ENCODE measurements at places on chromosomes 2 and 18.

GRCh38 chr18:48133671-48134251, 203.3 kb upstream of the SMAD2 start:
- DNase-seq, result no peak

DNA sequence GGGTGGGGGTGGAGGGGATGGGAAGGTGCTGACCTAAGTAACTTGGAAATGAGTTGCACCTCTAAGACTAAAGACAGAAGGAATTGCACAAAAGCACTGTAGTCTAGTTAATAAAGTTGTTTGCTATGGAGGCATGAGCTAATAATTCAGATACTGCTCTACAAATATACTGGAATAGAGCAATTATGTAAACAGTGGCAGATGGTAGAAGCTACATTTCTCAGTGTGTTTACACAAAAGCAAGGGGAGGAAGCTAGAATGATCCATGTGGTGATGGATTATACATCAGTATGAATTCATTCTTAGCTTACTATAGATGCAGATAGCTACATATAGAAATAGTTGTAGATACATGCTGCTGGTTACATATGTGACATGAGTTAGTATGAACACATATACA, 27.6 kb upstream of the UBE2F start:
- DNase-seq, result no peak

DNA sequence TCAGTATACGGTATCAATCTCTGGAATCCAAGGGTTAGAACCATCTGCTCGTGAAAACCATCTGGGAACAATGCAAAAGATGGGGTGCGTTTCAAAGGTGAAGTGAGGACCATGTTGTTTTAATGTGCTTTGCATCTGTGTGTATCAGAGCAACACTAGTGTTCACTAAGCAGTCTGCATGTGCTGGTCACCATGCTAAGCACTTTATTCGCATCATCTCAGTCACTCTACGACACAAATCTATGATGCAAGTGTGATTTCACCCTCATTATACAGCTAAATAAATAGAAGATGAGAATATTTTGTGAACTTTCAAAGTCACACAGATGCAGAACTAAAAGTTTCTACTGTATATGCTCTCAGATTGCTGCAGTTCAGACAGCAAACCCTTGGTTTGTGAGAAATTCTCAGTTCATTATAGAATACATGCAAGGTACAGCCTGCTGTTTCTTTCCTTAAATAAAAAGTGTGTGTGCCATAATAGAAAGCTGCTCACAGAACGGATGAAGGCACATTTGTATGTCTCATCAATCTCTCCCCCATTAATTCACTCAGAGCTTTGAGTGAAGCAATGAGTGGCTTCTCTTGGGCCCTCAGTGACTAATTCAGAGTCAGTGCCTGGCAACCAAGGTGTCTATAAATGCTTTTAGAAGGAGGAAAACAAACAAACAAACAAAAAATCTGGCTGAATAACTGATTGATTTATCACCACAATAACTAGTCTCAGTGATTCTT, 652.8 kb upstream of the SOX11 start:
- DNase-seq, result no peak

DNA sequence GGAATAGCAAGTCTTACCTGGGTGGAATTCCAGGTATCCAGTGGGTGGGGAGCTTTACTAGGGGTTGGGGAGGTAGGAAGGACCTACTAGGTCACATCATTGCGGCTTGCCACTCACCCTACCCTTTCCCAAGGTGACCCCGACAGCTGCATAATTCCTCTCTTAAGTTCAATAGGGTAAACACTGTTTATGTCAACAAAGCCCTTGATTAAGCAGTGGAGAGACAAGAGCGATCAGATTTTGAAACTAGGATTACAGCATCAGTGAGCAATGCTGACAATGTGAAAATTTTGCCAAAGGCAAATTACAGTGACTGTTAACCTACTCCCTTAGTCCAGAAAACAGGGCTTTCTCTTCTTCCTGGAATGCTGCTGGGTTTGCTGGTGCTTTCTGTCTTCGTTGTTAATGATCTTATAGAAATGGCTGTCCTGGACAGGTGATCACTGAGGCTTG, 14.5 kb downstream of the SLC19A3 start:
- DNase-seq, result no peak

- DNase-seq, result no peak
These were observed 2.7 kb downstream of the HRH4 start for GRCh38 chr18:24462838-24463775.

DNA sequence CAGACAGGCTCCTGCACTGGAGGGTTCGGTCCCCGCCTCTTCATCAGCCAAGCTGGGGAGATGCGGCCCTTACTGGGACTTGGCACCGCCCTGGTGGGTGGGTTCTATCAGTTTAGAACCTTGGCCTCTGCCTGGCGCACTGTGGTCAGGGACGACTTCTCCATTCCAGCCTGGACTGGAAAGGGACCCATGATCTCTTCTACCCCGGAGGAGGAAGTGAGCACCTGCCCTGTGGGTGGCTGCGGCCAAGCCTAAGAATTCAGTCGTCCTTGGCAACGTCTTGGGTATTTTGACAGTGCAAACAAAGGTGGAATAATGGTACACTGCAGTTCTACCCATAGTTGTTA, 106.9 kb upstream of the CD302 start:
- no peak for DNase-seq

GRCh38 chr2:188976545-188977268, 2.5 kb downstream of the COL3A1 start:
- no peak for DNase-seq

DNA sequence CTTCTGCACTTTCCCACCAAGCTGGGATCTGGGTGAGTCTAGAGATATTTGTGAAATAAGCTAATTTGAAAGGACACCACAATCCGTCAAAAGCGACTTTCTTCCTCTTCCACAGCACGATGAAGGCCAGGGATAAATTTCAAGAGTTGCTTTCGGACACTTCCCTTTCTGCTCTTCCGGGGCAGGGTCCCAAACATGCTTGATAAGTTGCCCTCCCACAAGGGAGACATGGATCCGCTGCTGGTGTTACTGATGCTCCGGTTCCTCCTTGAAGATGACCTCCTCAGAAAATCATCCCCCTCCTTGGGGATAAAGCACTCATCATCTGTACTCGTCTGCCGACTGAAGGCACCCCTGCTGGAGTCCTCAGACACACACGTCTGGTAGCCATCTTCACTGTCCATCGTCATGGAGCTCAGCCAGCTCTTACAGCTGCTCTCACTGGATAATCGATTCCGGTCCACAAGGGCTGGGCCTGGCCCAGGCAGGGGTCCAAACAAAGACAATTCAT, 28.2 kb downstream of the CYTIP start:
- DNase-seq, result no peak

- no peak for DNase-seq
These were observed 43.8 kb downstream of the STAT1 start for GRCh38 chr2:190970160-190970559.

DNA sequence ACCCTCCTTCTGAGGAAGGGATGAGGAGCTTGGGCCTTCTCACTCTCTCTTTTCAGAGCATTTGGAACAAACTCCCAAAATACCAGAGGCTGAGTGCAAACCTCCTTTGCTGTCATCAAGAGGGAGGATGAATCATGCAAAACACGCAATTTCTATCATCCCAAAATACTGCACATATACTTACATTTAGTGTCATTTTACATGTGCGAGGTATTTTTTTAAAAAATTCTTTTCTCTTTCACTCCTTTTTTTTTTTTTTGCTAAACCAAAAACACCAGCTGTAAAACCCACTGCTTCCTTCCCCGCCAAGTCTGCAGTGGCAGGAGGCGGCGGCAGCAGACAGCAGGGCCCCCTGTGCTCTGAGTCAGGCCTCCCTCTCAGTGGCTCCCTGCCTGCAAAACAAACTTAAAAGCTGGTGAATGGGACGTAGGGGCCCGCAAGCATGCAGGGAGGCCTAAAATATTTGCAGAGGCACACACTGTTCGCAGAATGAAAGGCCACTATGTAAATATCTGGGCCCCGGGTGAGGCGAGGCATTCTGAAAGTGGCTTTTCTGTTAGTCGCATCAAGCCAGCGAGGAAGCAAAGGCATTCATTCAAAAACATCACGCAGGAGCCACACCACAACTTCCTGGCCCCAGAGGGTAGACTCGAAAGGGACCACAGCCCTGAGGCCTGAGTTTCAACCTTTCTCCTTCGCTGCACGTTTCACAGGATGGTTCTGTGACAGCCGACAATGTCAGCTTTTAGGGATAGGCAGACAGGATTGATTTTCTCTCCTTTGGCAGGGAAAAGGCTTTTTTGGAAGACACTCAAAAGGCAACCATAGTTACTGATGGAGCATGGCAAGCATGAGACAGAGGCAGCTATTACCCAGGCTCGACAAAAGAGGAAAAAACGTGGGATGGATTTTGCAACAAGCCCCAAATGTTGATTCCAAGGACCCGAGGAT, 73.4 kb downstream of the ACTR2 start:
- DNase-seq, result peak; percentile 42

DNA sequence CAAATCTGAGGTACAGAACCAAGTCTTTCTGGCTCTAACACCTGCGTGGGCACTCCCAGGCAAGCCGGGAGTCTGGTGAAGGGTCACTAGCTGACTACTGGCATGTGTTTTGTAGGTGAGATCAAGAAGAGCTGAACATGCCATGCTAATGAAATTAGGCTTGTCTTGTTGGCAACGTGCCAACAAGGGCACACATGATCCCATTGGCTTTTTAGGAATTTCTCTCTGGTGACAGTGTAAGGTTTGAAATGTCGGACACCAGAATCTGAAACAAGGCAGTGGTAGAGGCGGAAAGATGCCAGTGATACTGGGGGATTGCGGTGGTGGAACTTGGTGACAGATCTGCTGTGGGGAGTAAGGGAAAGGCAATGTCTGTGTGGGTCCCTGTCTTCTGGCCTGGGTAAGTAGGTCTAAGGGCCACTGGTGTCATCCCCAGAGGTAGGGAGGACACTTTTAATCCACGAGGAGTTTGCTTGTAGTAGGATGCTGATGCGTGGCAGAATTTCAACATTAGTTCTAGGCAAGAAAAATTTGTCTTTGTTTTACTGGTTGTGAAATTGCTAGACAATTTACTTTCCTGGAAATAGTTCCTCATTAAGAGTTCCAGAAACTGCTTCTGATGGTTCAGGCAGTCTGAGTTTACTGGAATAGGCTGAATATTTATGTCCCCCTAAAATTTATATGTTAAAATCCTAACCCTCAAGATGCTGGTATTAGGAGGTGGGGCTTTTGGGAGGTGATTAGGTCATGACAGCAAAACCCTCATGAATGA, 52.6 kb upstream of the ACMSD start:
- DNase-seq, result no peak

DNA sequence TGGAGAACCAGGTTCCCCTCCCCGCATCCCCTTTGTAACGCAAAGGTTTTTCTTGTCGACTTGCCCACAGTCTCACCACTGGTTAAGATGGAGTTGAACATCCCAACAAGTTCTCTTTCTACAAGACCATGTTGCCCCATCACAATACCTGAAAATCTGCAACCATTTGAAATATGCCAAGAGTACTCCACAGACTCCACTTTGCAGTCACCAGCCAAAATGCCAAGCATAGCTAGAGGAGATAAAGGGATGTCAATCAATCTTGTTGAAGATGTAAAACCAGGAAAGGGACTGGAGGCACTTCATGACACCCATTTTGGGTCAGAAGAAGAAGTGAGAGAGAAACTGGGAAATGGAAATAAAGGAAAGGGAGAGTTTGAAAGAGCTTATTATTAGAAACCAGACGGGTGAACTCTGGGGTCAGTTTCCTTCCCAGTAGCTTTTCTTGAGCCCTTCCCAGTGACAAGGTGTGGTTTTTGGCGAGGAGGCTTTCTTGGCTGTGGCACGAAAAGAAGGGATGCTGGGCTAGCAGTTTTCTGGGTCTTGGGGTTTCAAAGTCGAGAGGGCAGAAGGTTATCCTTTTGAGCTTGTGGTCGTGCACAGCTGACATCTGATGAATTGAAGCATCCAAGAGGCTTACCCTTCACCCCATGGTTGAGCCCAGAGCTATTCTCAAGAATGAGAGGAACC, 79.3 kb downstream of the ACAA2 start:
- no peak for DNase-seq

DNA sequence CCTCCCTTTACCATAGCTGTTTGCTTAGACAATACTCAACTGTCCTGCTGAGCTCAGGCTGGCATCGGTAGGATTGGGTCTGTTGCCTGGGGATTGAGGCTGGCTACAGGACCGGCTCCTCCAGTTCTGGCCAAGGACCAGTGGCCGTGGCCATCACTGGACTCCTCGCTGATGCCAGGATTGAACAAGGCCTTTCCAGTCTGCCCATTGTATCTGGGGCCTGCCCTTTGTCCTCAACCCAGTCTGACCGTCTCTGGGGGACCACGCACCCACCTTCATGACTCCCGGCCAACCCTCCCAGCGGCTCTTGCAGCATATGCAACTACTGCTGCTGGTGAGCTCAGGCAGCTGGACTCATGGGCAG, 28.7 kb downstream of the SH2D6 start:
- DNase-seq, result no peak

GRCh38 chr2:39483534-39483933, 46.4 kb upstream of the MAP4K3 start:
- no peak for DNase-seq

DNA sequence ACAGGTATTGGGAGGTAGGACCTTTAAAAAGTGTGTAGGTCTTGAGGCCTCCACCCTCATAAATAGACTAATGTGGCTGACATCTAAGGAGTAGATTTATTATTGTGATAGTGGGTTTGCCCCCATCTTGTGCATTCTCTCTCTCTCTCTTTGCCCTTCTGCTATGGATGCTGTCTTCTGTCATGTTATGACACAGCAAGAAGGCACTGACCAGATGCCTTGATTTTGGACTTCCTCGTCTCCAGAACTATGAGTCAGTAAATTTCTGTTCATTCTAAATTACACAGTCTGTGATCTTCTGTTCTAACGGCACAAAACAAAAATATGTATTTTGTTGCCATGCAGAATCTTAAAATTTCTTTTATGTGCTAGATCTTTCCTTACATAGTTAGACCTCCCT, 66.9 kb downstream of the ATAD2B start:
- DNase-seq, result no peak

GRCh38 chr2:11574176-11575046, 40.6 kb downstream of the GREB1 start:
- no peak for DNase-seq

GRCh38 chr2:232687382-232688160, 9.6 kb upstream of the GIGYF2 start:
- DNase-seq, result no peak

- no peak for DNase-seq
These were observed 268.8 kb downstream of the ARHGAP15 start for GRCh38 chr2:143397884-143398614.

GRCh38 chr18:62324181-62324828, 805 bp upstream of the TNFRSF11A start:
- no peak for DNase-seq

Data from CD4-positive, alpha-beta T cell treated with Interferon alpha-2 for 1 hour (primary cell).